Stimulated activated CD8-positive, alpha-beta memory T cell treated with anti-CD3 and anti-CD28 coated beads, Interleukin-2, amount 100 ng/mL, for 1 hour (primary cell): ENCODE measurements at places on chromosomes 3 and 15.

GRCh38 chr3:8645712-8646111 is 1.1 kb upstream of the SSUH2 start:
- DNase-seq: no peak

GRCh38 chr3:114953800-114954199 is 193.3 kb downstream of the ZBTB20 start:
- DNase-seq: no peak

- DNase-seq: no peak
Measured at GRCh38 chr15:70480196-70480856, 283.0 kb downstream of the UACA start.

DNA sequence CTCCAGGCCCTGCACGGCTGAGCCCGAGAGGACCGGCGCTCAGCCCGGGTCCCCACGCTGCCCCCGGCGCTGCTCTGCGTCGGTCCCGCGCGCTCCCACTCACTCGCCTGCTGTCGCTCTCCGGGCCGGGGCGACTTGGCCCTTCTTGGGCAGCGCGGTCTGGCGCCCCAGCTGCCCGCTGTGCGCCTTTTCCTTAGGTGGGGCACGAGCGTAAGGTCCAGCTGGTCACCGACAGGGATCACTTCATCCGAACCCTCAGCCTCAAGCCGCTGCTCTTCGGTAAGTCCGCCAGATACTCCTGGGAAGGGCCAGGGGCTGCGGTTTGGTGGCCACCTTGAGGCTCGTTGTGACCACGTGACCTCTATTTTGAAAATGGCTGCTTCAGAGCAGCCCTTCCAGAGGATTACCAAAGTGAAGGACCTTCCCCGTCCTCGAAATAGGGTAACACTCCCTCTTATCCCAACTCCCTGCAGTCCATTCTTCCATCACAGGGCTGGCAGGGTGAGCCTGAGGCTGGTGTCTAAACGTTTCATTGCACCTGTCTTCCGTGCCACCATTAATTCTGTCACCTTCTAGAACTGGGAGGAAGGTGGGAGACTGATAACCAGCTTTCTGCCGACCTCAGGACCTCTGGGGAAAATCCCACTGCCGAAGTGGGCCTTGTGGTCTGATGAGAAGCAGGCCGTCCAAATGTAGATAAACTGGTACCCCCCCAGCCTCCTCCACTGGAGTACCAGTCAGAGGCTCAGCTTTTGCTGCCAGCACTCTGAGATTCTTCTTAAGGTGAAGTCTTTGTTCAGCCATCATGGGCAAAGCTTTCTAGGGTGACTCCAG is 812 bp downstream of the P4HTM start:
- DNase-seq: no peak

GRCh38 chr3:171959532-171960089 is 79.8 kb upstream of the FNDC3B start:
- DNase-seq: no peak

- DNase-seq: no peak
Measured at GRCh38 chr3:22977042-22977441, 226.1 kb upstream of the UBE2E2 start.

GRCh38 chr15:85451099-85451700 is 70.8 kb downstream of the AKAP13 start:
- no peak for DNase-seq

DNA sequence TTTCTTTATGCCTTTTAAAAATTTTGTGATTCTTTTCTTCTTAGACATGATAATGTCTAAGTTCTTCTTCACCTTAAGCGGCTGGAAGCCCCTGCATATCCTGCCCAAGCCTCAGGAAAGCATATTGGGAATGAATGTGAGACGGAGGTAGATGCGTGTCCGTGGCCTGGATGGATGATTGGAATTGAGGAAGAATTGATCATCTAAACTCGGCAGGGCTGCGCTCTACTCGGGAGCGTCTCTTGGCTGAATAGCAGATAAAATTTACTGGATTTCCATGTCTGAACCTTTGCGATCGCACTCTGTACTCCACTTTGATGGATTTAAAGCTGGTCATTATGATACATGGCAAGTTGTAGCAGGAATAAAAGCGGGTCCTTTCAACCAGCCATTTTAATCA is 406.7 kb upstream of the ONECUT1 start:
- DNase-seq: no peak

DNA sequence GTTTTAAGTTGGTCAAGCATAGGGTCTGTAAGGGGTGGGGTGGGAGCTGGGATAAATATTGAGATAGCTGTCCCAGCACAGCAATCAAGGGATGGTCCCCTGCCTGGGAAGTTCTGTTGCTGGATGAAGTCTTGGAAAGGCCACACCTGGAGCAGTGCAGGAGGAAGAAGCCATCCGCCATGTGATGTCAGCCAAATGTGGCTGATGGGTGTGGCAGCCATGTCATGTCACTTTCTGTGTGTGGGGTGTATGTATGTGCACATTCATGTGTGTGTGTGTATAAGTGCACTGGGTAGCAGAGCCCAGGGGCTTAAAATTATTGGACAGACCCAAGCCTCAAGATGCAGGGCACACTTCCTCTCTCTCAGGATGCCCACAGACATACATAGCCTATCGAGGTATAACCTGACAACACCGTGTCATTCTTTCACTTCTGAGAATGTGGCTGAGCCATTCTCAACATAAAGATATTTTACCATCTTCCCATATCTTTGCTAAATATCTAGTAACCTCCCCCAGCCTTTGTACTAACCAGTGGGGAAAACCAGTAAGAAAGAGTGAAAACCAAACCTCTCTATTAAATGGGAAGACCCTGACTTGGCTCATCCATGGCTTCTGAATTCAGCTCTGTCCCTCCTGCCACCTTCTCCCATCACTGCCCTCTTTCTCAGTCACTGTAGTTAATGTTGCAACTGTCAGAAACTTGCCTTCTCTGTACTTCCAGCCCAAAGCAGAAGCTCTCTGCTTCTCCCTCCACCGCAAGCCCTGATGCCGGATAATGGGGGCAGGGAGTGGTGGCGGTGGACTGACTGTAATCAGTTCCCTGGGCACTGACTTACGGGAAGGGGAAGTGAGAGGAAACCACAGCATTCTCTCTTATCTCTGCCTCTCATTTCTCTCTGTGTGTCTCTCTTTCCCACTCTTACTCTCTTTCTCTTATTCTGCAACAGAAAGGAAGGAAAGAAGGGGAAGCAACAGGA is 11.2 kb downstream of the TNFSF10 start:
- peak; percentile 33 for DNase-seq

DNA sequence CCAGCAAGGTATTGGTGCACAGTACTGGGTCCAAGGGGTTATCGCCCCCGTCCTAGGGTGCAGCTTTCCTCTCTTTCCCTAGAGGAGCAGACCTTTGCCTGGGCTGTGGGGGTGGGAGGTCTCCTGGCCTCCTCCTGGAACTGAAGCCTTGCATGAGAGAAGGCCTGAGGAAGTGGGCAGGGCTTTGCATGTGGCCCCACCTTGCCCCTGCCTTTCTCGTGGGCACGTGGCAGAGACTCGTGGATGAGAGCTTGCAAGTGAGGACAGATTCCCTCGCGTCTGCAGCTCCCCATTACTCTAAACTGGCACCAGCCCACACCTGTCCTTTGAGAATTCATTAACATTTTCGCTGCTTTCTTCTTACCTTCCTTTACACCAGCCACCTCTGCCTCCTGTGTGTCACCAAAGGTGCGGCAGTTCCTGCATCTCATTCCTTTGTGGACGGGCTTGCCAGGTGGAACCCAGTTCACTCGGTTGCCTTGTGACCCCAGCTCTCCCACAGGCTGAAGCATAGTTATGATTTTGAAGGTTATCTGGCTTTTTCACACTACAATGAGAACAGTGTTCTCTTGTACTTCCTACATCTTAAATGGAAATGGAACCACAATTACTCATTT is 40.9 kb upstream of the NR2C2 start:
- DNase-seq: no peak

DNA sequence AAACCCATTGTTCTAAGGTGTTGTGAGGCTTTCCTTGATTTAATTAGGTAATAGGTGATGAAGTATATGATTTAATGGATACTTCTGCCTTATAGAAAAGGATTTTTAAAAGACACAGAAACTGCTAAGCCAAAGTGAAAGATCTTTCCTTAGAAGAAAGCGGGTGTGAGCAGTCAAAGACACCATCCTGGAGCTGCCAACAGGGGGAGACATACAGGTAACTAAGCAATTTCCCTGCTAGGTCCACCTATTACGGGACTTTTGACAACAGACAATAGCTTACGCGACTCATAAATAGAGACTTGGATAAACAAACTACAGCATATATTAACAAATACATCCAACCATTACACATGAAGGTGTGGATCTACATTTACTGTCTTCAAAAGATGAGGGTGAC is 669.5 kb downstream of the SQOR start:
- DNase-seq: no peak

DNA sequence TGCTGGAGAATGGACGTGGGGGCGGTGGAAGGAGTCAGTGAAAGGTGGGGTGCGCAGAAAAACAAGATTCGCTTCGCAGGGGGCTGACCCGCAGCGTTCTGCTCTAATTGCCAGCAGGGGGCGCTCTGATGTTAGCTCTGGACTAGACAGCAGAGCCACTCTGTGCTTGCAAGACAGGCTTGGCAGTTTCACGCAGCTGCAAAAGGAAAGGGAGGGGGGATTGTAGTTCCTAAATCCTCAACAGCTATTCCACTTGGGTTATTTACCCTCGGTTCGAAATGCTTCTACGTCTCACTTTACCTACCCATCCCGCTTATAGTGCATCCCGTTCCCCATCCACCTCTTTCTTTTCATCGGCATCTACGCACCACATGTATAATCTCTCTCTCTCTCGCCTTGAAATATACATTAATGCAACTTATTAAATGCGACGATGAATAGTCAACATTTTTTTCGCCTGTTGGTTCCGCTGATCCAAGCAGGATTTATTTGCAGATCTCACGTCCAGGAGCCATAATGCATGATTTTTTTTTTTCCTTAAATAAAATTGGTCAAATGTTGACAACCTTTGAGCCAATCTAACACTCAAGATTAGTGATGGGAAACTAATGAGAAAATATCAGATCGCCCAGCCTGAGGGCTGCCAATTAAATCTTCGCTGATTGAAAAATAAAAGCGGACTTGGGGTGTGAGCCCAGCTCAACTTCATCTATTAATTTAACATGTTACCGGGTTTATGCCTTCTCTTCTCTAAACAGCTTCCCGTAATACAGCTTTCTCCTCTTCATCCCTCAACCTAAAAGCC is 216.4 kb downstream of the MEIS2 start:
- DNase-seq: no peak

DNA sequence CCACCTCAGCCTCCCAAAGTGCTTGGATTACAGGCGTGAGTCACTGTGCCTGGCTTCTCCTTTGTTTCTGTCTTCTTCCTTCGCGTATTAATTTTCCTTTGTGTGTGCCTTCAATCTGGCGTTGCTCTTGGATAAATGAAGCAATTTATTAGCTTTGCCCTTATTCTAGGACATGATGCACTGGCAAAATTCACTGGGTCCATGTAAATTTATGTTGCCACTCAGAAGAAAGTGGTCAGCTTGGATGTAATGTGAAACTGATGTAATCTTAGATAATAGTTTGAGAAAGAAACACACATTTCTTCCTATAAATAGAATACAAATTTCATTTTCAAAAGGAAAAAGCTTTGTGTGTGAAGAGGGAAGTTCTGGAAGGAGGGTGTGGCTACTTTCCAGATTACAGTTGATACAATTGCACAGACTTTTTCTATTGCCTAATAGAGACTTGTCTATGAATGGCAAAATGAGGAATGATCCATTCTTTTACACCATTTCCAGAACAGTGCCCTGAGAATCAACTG is 23.3 kb upstream of the ATP1B3 start:
- no peak for DNase-seq

DNA sequence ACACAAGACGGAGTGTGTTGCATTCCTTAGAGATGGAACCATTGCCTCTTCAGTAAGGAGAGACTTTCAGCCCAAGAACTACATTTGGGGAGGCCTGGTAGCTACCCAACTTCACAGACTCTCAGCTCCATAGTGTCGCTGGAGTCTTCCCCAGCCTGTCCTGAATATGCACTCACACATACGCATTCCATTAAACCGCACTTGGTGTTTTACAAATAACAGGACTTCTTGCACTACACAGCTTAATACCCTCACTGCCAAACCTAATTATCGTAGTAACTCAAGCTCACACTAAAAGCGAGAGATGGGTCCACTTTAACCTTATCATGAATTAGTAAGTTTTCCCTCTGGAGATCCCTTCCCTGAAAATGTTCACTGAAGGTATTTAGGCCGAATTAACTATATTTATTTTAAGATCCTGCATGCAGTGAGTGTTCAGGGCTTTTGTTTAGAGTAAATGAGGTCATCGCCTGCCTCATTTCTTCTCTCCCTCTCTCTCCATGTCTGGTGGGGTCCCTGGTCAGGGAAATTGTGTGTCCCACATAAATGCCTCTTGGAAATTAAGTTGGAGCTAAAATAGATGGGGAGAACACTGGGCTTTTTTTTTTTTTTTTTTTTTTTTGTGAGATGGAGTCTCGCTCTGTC is 171.9 kb downstream of the FAM43A start:
- DNase-seq: no peak

- no peak for DNase-seq
Measured at GRCh38 chr3:164498917-164499316, 579.4 kb downstream of the SI start.

DNA sequence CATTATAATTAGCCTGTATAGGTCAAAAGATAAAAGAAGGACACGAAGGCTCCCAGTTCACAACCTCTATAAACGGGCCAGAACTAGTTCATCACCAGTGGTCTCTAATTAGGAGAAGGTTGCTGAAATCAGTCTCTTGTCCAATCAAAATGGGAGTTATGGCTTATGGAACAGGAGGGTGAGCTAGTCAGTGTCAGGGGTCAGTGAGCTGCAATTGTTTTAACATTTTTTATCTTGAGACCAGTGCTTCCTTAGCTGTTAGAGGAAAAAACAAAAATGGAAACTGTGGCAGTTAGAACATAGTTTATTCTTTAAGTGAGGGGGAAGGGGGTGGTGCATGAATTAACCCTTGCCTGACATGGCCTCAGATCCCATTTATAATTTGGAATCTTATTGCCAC is 141.7 kb downstream of the KCNMB2 start:
- DNase-seq: no peak

DNA sequence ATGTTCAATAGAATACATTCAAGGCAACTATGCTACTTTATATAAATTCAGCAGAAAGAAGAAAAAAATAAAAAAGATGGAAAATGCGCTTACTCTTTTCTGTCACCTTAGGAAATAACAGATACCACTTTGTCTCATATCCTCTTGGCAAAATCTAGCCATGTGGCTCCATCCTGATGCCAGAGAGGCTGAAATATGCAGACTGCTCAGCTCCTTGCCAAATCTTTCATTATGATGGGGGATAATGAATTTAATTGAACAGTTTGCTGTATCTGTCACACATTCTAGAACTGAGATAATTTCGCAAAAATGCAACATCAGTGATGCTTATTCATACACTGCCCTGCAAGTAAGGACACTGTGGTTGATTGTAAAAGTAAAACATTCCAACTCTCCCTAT is 1081.5 kb downstream of the PLOD2 start:
- DNase-seq: no peak
